ENCODE measurements at places on chromosomes 4 and X.

GRCh38 chr4:145406970-145407369, 74.7 kb upstream of the SMAD1 start:
- DNase-seq = no peak

- peak; percentile 85 for DNase-seq
Observed at GRCh38 chr4:150126201-150126863, 48.1 kb downstream of the DCLK2 start.

DNA sequence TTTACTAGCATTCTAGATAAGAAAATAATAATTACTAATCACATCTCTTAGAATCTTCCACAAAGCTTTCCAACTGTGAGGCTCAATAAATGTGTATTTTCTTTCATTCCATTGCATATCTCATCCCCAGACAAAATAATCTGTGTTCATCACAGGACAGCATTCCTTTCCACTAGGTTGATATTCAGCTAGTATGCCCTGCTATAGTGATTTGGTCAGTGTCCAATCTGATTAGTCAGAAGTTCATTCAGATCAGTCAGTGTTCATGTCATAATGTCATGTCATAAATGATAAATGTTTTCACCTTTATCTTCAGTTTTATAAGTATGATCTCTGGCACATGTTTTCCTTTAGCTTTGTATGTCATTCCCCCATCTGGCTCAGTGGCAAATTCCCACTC, 611.4 kb downstream of the KCTD8 start:
- no peak for DNase-seq

GRCh38 chr4:98929341-98930267, 671 bp upstream of the EIF4E start:
- peak; percentile 98 for DNase-seq

- no peak for DNase-seq
Observed at GRCh38 chr4:142663828-142664227, 182.3 kb downstream of the INPP4B start.

DNA sequence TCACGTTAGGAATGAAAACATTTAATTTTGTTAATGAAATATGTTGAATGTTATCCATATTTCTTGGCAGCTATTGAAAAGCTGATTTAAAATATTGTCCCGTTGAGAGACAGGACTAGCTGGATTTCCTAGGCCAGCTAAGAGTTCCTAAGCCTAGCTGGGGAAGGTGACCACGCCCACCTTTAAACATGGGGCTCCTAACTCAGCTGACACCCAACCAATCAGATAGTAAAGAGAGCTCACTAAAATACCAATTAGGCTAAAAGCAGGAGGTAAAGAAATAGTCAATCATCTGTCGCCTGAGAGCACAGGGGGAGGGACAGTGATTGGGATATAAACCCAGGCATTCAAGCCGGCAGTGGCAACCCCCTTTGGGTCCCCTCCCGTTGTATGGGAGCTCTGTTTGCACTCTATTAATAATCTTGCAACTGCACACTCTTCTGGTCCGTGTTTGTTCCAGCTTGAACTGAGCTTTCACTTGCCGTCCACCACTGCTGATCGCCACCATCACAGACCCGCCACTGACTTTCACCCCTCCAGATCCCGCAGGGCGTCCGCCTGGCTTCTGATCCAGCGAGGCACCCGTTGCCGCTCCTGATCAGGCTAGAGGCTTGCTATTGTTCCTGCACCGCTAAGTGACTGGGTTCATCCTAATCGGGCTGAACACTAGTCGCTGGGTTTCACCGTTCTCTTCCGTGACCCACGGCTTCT, 308.9 kb downstream of the GLUD2 start:
- DNase-seq = no peak

DNA sequence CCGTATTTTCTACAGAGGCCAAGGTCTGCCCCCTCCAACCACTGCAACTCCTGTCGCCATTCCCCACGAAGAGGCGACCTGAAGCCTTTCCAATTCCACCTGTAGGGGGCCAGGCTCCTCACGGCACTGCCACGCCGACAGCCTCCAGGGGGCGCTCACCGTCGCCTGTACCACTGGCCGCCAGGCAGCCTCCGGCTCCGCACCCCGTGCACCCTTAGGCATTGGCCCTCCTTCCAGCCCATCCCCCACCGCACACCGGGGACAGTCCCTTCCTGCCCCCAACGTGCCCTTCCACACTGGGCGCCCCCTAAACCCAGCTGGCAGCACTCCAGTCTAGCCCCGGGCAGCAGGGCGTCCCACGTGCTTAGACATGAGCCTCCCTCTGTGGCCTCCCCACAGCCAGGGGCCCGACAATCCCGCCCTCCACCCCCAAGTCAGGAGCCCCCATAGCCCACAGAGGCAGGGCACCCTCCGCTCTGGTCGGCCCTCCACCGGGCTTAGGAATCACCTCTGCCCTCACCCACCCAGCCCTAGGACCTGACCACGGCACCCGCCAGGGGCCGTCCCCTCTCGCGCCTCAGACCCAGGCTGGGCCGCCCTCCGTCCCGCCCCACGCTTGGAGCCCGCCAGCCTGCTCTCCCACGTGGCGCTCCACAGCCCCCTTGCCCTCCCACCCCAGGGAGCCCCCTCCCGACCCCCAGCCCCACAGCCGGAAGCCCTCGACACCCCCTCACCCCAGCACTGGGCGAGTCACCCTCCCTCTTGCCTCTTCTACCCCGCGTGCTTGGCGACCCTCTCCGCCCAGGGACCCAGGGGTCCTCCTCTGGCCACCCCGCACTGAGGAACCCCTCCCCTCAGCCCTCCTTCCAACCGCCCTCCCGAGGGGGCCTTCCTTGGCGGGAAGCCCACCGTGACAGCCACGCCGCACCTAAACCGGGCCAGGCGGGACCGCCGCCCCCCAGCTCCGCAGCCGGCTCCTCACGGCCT, 711 bp downstream of the PNMA6E start:
- peak; percentile 45 for DNase-seq

Data from inflammatory macrophage (primary cell).